ENCODE measurements at places on chromosomes 2 and 18.

DNA sequence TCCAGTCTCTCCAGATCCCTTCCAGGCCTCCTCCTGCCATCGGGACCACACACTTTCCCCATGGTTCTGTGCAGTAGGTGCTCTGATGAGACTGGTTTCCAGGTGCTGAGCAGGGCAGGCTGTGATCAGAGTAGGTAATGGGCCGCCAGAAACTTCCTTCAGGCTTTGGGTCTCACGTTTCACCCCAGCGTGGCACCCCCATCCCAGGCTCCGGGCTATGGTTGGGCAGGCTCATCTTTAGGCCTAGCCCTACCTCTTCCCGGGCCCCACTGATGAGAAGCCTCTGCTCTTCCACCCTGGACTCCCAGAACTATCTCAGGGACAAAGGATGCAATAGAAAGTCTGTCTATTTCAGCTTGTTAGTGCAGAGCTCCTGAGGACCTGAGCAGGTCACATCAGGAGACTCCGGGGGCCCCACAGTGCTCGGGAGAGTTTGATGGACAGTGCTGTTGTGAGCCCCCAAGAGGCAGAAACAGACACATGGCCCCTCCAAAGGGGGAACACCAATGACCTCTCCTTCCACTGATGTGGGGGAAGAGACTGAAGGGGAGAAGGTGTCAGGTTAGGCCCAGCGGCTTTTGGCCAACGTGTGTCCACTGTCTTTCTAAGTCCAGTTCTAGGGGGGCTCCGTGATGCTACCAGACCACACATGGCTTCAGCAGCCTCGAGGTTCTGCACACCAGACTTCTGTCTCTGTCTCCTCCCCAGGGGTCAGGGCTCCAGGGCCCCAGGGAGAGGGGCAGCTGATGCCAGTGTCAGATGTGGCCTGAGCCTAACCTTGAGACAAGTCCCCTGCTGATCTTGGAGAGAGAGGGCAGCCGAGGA, 5.8 kb upstream of the PROM2 start:
- DNase-seq: no peak

DNA sequence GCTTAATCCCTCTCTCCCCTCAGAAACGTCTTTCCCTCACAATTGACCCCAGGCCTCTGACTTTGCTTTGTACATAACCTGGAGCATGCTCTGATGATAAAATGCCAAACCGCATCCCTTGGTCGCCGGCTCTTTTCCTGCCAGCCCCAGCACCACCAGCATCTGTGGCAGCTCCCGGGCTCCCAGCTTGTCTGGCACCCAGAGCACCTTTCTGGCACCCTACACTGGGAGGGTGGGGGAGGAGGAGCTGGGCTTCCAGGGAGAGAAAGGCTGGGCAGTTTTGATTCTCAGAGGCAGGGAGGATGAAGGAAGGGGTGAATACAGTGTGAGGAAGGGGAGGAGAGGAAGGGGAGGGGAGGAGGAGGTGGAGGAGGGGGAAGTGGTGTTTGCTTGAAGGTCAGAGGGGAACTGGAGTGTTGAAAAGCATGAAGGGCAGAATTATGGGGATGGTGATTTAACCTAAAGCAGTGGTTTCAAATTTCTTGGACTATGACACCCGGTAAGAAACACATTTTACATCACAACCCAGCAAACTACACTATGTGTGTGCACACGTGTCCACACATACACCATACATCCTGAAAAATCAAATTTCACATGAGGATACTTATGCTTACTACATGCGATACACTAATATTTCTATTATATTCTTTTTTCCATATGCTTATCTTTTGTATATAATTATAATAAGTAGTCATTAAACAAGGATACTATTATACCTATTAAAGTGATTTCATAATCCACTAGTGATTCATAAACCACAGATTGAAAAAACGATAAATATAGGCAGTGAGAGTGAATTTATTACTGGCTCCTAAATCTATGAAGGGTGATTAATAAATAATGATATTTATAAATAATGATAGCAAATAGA, 30.0 kb upstream of the IGFBP2 start:
- no peak for DNase-seq

- peak; percentile 11 for DNase-seq
Measured at GRCh38 chr2:88690591-88691338, 708 bp upstream of the RPIA start.

DNA sequence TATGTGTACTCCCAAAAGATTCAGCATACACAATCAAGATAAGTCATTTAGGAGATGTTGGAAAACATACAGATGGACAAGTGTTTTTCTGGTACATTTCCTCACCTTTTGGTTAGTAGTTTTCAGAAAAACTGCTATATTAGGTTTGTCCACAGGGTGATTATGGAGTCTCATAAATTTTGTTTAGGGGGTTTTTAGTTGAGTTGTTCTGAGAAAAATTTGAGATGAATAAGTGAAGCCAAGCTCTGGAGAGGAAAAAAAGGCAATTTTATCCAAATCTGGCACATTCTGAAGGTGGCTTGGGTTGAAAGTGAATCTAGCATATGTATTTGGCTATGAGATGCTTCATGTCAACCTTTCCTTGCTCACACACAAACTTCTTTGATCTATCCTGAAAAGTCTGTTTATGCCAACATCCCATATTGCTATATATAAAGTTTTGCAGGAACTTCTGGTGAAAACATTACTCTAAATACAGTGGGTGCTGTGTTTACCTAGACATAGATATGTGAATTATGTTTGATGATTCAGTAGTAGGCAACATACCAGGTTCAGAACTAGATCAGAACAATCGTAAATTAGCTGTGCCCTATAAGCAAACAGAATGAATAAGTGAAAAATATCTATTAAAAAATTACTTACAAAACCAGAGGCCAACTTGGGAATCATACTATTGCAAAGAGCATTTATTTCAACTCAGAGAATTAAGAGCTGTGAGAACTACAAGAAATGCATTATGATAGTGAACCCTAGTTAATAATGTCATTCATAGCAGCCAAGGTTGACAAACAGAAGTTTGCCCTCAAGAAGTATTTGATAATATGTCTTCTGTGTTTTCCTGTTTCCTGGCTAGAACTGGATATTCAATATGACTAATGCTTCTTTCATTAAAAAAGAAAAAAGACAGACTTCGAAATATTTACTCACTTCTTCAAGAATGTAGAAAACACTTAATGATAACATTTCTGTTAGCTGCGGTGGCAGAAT, 552.0 kb downstream of the IRS1 start:
- DNase-seq: peak; percentile 28

DNA sequence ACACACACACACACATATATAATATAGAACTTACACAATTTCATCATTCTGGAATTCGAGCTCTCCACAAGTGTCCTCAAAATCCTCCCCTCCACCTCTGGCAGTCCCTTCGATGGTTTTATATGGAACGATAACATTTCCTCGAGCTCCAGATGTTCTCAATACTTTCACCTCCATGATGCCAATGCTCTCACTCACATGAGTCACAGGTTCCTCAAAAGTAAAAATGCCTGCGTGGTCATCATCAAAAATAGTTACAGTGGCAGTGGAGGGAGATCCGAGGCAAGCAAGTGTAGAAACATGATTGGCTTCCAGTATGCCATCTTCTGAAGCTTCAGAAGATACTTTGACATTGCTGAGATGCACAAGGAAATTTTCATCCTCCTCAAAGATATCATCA, 23.5 kb downstream of the SLC8A1 start:
- DNase-seq: peak; percentile 74

DNA sequence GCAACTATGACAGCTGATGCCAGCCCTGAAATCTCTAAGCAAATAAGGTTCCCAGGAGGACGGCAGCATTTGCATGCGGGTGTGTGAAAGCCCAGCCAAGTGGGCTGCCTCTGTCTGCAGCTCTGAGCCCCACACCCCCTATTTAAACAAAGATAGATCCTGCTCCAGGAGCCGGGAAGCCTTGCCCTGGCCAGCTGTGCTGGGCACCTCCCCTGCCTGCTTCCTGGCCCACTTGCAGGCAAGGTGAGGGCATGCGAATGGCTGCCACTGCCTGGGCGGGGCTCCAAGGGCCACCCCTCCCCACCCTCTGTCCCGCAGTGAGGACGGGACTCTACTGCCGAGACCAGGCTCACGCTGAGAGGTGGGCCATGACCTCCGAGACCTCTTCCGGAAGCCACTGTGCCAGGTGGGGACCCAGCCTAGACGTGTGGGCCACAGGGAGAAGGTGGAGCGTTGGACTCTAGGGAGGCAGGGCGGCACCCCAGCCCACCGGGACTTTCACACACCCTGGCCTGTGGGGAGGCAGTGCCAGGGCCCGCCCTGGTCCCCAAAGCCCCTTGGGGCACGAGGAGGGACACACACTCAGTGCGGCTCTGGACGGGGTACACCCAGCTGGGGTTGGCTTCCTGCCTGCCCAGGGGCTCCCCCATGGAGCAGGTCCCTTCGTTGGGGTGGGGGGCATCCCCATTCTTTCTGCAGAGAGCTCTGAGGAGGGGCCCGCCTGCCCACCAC, at the start of gene ANO7:
ANO7 (plus strand) TSS at position 317 of the 732 bp plus-strand sequence. CDS start 1,387 bp downstream, outside the sequence.
- DNase-seq: no peak

DNA sequence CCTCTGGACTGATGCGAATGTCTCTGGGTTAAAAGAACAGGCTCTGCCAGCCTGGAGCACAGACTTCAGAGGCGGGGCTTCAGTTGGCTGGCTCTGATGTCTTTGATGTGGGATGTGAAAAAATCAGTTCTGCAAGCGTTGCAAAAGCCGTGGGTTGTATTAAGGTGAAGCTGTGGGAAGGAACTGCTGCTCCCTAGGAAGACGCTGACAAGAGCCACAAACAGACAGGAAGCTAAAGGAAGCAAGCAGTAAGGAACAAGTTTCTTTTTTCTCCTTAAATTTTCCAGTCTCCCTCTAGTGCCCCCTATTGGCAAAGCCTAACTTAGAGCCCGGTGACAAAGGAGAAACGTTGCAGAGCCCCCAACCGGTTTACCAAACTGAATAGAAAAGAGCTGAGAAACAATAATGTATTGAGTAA, 239.0 kb downstream of the CCDC178 start:
- peak; percentile 35 for DNase-seq

- no peak for DNase-seq
Measured at GRCh38 chr2:101884423-101884822, 107.3 kb upstream of the IL1R2 start.

DNA sequence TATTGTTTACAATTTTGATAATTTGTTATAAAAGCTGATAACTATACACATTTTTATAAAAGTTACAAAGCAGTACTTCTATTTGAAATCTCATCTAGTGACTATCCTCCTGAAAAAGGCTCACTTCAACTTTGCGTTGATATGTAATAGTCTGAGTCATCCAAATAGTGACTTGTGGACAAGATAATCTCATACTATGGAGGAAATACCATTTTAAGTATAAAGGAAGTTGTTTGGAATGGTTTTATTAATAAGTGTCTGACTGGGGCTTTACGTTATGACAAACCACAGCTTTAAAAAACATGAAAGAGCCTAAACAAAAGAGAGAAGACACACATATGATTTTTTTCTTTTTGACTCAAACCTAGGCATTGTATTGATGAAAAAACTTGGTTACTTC, 272.3 kb upstream of the COL3A1 start:
- peak; percentile 66 for DNase-seq

DNA sequence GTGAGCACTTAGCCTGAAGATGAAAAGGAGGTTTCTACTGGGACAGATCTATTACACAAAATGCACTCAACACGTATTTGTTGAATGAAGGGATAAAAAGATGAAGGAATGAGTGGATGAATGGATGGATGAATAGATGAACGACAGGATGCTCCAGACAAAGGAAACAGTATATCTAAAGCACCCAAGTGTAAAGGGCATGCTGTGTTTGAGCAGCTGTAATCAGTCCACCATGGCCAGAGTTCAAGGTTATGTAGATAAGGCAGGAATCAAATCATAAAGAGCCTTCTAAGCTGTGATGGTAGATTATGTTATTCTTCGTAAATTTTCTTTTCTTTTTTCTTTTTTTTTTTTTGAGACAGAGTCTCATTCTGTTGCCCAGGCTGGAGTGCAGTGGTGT, 213.8 kb upstream of the FBXO11 start:
- no peak for DNase-seq

GRCh38 chr2:25251422-25252273, 83.3 kb upstream of the POMC start:
- no peak for DNase-seq

DNA sequence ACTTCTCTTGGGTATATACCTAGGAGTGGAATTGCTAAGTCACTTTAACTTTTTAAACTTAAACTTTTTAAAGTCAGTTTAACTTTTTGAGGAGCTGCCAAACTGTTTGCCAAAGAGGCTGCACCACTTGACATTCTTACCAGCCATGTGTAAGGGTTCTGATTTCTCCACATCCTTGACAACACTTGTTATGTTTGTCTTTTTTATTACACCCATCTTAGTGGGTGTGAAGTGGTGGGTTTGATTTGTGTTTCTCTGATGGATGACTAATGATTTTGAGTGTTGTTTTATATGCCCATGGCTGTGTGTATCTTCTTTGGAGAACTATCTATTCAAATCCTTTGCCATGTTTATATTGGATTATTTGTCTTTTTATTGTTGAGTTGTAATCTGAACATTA, 13.6 kb downstream of the ASAP2 start:
- DNase-seq: no peak

DNA sequence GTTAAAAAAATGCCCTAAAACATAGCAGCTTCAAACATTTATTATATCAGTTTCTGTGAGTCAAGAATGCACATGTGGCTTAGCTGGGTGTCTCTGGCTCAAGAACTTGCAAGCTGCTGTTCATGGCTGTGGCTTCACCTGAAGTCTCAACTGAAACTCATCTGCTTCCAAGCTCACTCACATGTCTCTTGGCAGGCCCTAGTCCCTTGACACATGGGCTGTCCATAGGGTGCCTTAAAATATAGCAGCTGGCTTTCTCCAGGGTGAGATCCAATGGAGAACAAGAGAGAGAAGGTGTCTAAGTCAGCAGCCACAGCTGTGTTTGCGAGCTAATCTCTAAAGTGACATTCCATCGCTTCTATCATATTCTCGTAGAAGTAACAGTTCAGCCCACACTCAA, 152.8 kb downstream of the DSEL start:
- DNase-seq: no peak

GRCh38 chr18:12779043-12779442, 76.2 kb downstream of the PSMG2 start:
- no peak for DNase-seq

GRCh38 chr2:3126171-3126910, 251.3 kb downstream of the EIPR1 start:
- DNase-seq: no peak

DNA sequence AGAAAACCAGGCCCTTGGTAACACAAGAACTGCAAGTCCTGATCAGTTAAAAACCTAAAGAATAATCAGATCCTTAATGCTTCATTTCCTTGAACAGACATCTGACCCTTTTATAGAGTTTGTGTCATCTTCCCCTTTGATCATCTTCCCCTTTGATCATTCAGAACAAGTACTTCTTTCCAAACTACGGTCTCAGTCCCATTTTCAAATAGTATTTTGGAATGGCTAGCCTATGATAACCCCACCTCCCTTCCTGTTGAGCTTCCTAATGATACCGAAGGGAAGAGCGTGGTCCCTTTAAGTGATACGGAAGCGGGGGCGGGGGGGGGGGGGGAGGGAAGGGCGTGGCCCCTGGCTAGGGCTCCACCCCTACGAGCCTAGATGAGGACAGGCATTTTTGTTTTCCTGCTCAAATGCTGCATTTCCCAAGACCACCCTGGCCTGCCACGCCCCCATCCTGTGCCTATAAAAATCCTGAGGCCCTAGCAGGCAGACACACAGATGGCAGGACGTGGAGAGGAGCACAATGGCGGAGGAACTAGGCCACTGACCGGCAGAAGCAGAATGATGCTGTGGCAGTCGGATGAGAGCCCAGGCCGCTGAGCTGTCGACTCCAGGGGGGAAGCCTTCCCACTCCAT, 24.1 kb upstream of the CHRNA1 start:
- peak; percentile 54 for DNase-seq

GRCh38 chr2:229610872-229611271, 103.5 kb downstream of the DNER start:
- DNase-seq: no peak

Data from fibroblast of mammary gland (primary cell).